Sigmoid colon (tissue), 7 donors: ENCODE measurements at places on chromosomes 3 and 15. TPM values are rescaled to one million over a fixed set of nuclear protein-coding genes. Genes with fewer than 3 reads are reported as not detected.

DNA sequence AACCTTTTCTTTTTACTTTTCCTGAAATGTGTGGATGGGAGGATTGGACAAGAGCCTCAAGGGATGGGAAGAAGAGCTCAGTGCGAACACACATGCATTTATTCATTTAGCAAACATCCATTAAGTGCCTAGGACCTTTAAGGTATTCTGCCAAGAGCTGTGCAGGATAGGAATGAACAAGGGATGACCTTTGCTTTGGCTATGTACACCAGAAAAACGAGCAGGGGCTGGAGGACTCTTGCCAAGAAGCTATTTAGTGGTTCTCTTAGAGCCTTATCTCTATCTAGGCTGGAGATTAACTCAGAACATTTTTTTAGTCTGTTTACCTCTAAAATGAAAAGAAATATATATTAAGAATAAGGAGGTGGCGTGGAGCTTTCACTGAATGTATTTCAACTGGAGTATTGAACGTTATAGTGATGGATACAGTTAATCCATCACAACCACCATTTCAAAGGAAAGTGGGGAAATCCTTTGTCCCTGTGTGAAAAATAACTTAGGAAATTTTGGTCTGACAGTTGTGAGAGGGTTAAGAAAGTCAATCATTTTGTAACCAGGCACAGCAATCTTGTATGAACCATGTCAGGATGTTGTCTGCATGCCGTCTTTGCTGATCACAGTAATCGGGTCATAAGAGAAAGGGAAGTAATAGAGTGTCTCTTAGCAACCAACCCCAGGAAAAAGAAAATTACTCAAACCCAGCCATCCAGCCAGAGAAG is 279.0 kb downstream of the LPP start:
- DNase-seq: no peak

Gene SLC6A1
- 1.4 TPM for total RNA-seq

Gene GP5
- not detected for total RNA-seq

GRCh38 chr3:102237838-102238237 is 197.0 kb upstream of the ZPLD1 start:
- DNase-seq: no peak

GRCh38 chr15:60591496-60592370 is 112.8 kb upstream of the ICE2 start:
- peak; percentile 74 for DNase-seq

Gene COL6A5
- not detected for total RNA-seq

Gene ACVR2B
- total RNA-seq: 7.2 TPM

- no peak for DNase-seq
These were observed 187.1 kb downstream of the ITPR1 start for GRCh38 chr3:4680227-4680691.

DNA sequence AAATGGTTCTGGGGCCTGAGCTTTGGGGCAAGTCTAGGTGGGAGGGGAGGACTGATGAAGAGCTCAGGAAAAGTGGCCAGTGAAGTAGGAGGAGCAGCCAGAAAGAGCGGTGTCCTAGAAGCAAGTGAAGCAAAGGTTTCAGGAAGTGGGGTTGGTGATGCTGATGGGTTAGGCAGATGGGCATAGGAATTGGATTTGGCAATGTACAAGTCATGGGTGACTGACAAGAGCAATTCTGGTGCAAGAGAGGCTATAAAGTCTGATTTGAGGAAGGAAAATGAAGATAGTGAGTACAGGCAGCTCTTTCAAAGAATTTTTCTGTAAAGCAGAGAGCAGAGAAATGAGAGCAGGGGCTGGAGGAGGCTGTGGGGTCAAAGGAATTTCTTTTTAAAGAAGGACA is 19.7 kb downstream of the ALPK3 start:
- no peak for DNase-seq

DNA sequence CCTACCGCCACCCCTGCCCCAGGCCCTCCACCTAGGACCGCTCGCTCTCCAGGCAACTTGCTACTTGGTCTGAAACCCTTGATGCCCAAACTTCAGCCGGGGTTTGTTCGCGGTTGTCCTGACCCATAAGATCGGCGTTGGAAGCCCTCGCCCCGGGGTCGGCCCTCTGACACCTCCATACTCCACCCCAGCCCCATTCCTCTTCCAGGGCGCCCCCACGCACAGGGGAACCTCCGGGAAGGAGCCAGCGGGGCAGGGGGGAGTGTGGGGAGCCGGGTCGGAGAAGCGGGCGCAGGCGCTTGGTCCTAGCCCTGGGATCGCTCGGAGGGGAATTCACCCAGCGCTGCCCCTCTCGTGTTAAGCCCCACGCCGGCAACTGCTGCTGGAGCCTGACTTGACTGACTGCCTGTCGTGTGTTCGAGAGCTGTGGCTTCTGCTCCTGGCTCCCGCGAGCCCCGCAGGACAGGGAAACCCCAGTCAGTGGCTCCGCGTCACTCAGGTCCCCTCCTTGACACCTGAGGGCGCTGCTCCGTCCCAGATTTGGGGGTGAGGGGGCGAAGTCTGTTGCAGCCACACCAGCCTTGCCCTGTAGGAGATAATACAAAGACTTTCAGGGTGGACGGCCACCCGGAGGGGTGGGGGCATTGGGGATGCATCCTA is 675 bp downstream of the RYR3 start:
- peak; percentile 63 for DNase-seq

DNA sequence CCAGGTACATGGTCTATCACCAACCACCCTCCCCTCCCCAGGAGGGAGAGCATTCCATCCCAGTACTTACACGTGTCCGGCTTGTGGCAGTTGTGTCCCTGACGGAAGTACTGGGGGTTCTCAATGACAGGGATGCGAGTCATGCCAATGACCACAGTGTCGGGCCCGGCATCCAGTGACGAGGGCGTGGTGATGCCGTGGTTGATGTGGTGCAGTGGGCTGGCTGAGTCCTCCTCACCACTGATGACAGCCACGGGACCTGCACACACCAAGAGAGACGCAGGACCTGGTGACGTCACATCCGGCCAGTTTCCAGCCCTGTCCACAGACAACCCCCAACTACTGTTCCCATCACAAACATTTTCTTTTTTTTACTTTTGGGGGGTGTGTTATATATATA is 223.8 kb downstream of the NTRK3 start:
- no peak for DNase-seq

DNA sequence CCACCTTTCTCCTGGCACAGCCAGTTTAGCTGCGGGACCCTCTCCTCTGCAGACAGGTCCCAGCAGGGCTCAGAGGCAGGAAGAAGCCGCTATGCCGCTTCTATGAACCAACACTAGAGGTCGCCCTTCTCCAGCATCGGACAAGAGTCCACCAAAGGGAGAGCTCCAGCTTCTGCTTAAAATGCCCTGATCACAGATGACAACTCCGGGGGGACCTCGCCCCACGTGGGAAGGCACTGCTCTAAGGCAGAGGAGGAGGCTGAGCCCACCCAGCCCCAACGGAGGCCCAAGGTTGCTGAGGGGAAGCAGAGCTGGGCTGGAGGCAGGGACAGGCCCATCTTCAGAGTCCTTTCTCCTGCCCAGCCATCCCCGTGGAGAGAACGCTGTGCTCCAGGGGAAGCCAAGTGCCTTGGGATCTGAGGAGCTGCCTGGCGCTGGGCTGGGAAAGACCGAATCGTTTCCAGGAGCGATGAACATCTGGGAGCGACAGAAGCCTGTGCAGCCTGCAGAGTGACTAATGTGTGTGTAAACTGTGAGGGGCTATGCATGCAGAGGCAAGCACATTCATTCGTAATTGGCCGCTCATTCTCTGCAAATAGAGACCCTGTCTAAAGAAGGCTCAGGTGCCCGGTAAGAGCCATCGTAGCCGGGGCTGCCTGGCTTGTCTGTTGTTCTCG is 43.5 kb upstream of the BDH1 start:
- DNase-seq: peak; percentile 86

Gene LRTM1
- total RNA-seq: not detected

- DNase-seq: no peak
These were observed 7.3 kb downstream of the CCDC14 start for GRCh38 chr3:123953735-123954134.

- no peak for DNase-seq
These were observed 18.4 kb upstream of the INSYN1 start for GRCh38 chr15:73771385-73772045.

Gene CD200R1
- 5.0 TPM for total RNA-seq

GRCh38 chr3:24294150-24294549 is 200.5 kb downstream of the THRB start:
- no peak for DNase-seq

GRCh38 chr15:88878720-88879184 is 16.6 kb downstream of the HAPLN3 start:
- DNase-seq: no peak

GRCh38 chr3:190173426-190173825 is 52.7 kb upstream of the P3H2 start:
- no peak for DNase-seq

DNA sequence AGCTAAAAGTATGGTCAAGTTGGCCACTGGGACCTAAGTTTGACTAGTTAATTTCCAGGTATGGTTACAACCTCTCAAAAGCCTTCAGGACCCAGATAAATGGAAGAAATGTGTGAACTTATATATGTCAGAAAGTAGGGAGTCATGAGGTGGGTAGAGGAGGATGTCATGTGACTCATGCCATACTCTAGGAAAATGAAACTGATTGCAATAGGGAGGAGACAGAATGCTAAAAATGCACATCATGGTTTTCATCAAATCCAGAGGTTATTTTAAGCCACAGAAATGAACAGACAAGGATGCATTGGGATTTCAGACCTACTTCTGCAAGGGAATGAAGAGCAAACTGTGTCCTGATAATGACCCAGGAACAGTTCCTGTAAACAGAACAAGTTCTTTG is 310.0 kb downstream of the EDEM1 start:
- no peak for DNase-seq

DNA sequence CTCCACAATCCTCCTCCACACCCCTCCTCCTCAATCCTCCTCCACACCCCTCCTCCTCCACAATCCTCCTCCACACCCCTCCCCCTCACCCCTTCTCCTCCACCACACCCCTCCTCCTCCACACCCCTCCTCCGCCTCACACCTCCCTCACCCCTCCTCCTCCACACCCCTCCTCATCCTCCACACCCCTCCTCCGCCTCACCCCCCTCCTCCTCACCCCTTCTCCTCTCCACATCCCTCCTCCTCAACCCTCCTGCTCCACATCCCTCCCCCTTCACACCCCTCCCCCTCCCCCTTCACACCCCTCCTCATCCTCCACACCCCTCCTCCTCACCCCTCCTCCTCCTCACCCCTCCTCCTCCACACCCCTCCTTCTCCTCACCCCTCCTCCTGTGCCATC is 69.8 kb upstream of the BLM start:
- DNase-seq: peak; percentile 54

DNA sequence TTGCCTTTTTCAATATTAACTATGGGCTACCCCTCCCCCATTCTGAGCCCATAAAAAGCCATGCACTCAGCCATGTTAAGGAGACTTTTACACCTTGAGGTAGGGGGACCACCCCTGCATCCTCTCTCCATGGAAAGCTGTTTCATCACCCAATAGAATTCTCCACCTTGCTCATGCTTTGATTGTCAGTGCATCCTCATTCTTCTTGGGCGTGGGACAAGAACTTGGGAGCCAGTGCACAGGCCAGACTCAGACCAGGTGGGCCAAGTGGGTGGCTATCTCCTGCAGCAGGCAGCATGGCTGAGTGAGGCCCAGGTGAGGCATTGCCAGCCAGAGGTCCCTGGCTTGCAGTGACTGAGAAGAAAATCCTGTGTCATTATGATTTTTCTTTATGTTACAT is 357.4 kb upstream of the CDIN1 start:
- DNase-seq: no peak

GRCh38 chr3:32296251-32297204 is 58.0 kb downstream of the CMTM8 start:
- DNase-seq: peak; percentile 76

GRCh38 chr3:169575381-169575780 is 88.1 kb downstream of the MECOM start:
- DNase-seq: no peak

GRCh38 chr3:13417166-13417947 is 2.8 kb downstream of the NUP210 start:
- no peak for DNase-seq

DNA sequence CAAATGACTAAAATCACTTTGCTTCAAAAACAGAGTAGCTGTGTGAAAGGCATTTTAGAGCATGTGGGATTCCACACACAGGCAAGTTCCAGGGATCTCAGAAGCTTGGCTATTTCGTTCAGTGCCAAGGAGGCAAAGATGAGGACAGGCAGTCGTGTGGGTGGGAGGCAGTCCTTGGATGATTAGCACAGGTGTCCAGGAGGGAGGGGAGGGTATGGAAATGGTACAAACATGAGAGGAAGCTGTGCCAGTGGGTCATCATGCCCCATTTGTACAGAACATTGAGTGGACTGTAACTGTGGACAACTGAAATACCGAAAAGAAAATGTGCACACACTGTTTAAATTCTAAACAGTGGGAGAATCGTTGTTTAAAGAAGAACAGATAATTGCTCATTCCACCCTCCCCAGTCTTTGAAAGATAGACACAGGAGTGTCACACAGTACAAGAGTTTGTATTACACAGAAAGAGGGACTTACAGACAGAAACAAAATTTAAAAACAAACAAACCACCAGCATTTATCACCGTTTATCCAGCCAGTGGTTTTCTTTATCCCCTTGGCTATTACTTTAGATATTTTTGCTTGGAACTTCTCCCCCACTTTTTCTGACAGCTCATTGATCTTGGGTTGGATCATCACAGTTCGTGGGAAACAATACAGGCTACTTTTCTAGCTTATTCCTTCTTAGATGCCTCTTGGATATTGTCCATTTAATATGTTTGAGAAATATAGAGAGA is 122.9 kb downstream of the GREM1 start:
- DNase-seq: no peak

Gene NR2E3
- total RNA-seq: not detected

DNA sequence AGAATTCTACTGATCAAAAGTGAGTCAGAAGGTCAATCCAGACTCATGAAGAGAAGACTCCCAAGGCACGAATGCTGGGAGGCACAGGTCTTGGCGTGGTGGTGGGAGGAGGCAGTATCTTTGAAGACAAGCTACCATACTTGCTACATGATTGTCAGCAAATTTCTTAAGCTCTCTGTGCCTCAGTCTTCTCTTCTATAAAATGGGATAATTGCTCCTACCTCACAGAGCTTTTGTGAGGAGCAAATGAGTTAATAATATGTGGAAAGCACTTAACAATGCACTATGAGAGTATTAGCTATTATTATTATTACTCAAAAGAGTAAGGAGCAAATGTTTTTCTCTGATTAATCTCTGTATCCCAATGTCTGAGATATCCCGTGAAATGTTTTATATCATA is 36.2 kb downstream of the EHD4 start:
- DNase-seq: peak; percentile 34

DNA sequence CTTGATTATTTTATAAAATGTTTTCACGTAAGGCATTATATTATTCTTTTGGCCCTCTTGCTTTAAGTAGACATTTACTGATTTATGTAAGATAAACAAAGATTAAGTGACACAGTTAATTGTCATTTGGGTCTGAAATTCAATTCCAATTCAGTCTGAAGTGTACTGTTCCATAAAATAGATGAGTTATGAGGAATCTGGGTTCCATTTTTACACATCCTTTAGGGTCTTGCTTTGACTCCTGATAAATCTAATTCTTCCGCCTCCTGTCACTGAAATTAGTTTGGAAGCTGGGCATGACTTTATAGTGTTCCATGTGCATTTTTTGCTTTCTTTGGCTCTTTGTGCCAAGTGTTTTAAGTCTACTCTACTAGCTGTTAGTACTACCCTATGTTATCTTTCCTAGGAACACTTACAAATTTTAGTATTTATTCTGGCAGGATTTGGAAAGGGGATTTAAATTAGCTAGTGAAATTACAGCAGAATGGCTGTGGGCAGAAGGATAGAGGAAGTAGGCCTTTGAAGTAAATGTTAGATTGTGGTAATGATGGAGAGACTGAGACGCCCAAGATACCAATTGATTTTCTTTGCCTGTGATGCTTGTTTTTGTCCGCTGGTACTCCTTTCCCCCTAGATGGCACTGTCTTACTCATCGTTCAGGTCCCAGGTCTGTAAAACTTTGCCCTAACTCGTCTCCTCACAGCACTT is 14.3 kb downstream of the ARL8B start:
- no peak for DNase-seq
